Testis (tissue), 5 donors: ENCODE measurements at places on chromosomes 3 and 15. TPM values are rescaled to one million over a fixed set of nuclear protein-coding genes. Genes with fewer than 3 reads are reported as not detected.

PLSCR5 gene
- total RNA-seq = not detected

GRCh38 chr3:124115956-124116355, 124.0 kb upstream of the ROPN1 start:
- DNase-seq = no peak
- H3K27ac ChIP-seq = no peak overlapping the region
- H3K4me3 ChIP-seq = no peak overlapping the region

- no peak overlapping the region for H3K4me3 ChIP-seq
- H3K36me3 ChIP-seq = no peaks in the 10 kb centered on the region
- DNase-seq = no peak
- no peaks in the 10 kb centered on the region for H3K4me1 ChIP-seq
- H3K27me3 ChIP-seq = no peaks in the 10 kb centered on the region
Measured at GRCh38 chr15:20351448-20351971, 190.1 kb downstream of the GOLGA6L6 start.

DNA sequence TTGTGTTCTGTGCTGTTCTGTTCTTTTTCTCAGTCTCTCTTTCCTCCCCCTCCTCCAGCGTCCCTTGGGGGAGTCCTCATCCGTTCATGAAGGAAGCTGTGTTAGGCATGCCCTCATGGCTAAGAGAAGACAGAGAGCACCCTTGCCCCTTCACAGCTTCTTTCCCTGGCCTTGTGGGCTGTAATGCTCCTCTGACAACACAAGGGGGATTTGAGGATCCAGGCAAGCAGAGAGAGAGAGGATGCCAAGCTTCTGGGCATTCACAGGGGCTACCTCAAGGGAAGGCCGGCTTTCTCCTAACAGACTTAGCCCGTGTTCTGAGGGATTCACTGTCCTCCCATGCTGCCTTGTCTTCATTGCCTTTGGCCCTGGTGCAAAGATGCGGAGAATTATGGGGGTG, 389.5 kb downstream of the LRTM1 start:
- H3K36me3 ChIP-seq = no peaks in the 10 kb centered on the region
- no peak for DNase-seq
- no peaks in the 10 kb centered on the region for H3K4me1 ChIP-seq
- H3K27me3 ChIP-seq = no peaks in the 10 kb centered on the region
- no peak overlapping the region for H3K4me3 ChIP-seq

SOX14 gene
- total RNA-seq = not detected

DNA sequence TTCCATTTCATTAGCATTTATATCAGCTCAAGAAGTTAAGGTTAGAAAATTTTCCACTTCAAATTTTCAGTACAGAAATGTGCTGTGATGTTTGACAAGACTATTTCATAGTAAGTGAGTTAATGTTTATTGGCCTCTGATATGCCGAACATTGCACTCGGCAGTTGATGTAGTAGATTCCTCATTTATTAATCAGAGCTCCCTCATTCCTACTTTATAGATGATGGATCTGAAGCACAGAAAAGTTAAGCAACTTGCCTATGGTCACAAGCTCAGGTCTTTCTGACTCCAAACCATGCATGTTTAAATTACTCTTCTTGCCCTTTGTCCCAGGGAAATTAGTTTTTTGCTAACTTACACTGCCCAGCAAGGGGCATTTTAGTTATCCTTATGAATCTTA, 92.0 kb downstream of the ATG7 start:
- no peak overlapping the region for H3K27ac ChIP-seq
- H3K4me1 ChIP-seq = peaks cover 25% of the 10 kb centered on the region
- no peaks in the 10 kb centered on the region for H3K27me3 ChIP-seq

DNA sequence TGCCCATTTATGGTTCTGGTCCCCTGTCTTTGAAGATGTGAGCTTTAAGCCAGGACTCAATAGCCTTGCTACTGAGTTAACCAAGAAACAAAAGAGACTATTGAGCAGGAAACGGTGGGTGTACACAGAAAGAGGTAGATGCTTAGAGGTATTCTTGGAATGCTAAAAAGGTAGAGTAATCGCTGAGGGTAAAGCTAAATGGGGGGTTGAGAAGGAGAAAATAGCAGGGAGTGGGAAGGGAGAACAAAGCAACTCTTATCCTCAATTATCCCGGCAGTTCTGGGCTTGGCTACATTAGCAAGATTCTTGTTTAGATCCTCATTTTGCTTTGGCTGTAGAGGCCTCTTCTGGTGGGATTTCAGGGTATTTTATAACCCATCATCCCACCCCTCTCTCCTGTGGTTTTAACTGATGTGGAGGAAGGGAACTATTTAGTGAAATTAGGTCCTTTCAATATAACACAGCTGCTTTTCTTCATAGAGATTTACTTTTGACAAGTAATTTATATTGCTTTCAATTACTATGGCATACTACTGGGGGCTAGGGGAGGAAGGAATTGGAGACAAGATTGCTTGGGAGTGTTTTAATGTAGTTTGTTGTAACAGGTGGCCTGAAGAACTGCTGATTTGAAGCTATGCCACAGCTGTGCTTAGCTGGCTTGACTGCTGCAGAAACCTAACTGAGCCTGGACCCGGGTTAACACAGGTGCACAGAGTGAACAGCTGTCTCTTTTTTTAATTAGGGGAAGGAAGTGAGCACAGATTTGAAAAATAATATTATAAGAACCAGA, 234.3 kb upstream of the CCDC54 start:
- DNase-seq = no peak
- H3K27me3 ChIP-seq = no peaks in the 10 kb centered on the region
- no peak overlapping the region for H3K4me3 ChIP-seq
- no peaks in the 10 kb centered on the region for H3K36me3 ChIP-seq
- H3K27ac ChIP-seq = no peak overlapping the region
- no peaks in the 10 kb centered on the region for H3K4me1 ChIP-seq

P2RY1 gene
- 8.2 TPM for total RNA-seq

CCDC12 gene
- 66.6 TPM for total RNA-seq
